ENCODE measurements at places on chromosomes 4 and X.
A peak's percentile ranks its signal among the peaks of the same experiment; 100 is the strongest.

DNA sequence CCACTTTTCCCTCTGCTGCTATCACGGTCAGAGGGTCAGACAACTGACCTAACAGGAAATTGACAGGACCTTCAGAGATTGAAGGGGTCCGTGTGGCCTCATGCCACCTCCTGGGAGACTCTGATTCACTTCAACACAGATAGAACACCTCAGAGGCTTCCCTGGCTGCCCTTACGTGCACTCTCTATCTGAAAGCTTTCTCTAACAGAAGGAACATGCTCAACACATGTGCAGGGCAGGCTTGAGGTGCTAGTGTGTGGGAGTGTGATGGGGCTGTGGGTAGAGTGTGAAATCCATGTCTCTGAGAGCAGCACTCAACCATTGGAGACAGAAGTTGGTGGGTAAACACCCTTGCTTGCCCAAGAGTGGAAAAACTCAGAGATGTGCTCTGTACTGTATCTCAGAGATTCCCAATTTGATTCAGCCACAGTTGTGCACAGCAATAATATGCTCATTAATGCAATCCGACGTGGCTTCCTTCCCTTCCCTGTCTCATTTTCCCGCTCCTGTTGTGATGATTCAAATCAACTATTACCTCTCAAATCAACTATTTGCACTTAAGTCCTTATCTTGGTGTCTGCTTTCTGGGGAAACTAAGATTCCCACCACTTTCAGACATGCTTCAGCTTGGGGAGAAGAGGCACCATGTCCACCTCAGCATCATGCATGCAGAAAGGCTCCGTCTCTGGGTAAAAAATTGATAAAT, 62.0 kb upstream of the MAGEB2 start:
- DNase-seq, result no peak

DNA sequence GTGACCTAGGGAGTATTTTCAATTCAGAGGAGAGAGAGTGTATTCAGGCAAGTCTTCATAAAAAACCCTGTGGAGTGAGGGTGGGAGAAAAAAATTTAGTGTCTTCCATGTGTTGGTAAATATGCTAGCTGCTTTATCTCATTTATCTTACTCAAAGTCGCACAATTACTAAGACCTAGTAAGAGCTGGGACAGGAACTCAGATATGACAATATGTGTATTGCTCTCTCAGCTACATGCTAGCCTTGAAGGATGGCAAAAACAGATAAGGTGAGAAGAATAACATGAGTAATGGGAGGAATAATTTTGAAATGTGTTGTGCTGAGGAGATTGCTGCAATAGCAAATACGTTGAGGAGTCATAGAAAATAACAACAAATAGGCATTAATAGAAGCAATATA, 458.6 kb downstream of the SH2D1A start:
- DNase-seq, result no peak

DNA sequence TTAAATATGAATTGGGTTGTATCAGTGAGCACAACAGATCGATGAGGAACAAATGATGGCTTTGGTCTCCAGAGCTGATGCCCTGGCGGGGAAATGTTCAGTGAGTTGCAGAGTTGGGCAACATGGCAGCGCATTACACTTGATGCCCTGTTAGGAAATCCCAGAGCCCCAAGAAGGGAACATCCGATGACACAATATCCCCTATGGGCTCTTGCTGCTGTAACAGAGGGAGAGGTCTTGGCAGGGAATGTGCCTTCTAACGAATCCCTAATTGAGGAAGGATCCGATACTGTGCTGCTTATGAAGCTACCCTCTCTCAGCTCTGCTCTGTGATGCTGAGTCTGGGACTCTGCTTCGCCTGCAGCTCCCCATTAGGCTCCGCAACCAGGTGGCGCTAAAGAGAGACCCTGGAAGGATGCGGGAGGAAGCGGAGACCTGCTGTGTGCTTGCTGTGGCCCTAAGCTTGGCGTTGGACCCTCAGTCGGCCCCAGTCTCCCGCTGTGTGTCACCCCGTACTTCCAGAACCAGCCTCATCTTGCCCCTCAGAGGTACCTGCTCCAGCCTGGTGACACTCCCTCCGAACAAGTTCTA, 38.9 kb downstream of the PDHA1 start:
- DNase-seq, result peak; percentile 41

DNA sequence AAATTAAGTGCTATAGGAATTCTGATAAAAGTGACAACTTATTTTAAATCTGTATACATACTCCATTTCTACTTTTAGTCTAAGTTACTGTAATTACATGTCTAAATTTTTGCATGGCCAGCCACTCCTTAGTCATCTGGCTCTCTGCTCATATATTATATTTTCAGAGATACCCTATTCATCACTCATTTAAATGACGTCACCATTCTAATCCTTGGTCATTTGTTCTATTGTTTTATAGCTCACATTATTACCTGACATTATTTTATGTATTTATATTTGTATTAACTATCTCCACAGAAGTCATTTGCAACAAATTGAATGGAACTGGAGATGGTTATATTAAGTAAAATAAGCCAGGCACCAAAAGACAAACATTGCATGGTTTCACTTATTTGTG, 179.6 kb upstream of the CXorf51A start:
- no peak for DNase-seq

DNA sequence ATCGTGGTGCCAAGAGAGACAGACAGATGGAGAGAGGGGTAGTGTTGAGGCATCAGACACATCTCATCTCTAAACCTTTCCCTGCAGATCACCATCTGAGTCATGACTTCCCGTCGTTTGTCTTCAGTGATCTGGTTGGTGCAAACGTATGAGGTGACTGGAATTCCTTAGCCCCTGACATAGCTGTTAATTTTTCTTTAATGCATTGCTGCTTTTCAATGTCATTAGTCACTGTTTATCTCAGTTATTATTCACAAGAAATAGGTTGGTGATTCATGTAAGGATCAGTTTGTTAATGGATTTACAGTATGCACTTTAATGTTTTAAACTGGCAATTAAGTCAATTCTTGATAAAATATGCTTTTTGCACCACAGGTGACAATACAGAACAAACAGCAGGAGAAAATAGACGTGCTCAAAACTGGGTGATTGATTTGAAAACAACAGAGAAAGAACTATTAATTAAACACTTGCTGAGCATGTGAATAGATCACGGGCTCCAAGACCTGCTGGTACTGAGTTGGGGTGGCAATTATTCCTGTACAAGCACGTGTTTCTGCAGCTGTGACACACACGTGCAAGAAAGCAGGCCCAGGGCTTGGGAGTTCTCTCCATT, 1.3 kb upstream of the TMEM154 start:
- DNase-seq, result no peak

DNA sequence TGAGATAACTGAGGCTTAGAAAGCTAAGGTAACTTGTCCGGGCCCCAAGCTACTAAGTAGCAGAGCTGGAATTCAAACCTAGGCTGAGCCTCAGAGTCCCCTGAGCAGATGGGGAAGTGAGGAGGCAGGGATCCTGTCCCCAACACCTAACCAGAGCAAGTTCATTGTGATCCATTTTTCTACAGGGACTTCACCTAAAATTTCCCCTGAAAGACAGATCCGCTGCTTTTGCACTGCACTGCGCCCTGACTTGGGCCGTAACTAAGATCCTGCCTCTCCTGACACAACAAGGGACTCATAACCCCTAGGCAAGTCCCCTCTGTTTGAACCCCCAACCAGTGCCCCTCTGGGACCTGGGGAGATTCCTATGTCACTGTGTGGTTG, 25.6 kb upstream of the MTM1 start:
- no peak for DNase-seq

- no peak for DNase-seq
These were observed 279.0 kb downstream of the SPRY1 start for GRCh38 chr4:123675567-123675966.

- no peak for DNase-seq
These were observed 387.5 kb downstream of the PDGFC start for GRCh38 chr4:156584100-156584499.

- DNase-seq, result no peak
These were observed 28.9 kb upstream of the MID1 start for GRCh38 chrX:10649265-10649664.

- no peak for DNase-seq
These were observed 48.7 kb downstream of the DDX60 start for GRCh38 chr4:168269896-168270295.

DNA sequence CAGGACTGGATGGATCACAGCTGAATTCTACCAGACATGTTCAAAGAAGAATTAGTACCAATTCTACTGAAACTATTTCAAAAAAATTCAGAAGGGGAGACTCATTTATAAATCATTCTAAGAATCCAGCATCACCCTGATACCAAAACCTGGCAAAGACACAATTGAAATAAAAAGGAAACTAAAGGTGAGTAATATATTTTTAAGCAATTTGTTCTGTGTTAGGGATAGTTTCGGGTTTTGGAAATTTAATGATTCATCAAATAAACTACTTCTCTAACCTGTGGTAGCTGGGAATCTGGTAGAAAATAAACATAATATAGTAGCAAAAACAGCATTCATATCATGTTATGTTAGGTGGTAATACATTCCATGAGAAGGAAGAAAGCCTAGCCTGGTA, 662.2 kb upstream of the BOD1L1 start:
- DNase-seq, result no peak

- DNase-seq, result no peak
These were observed 60.6 kb downstream of the TNIP2 start for GRCh38 chr4:2695346-2696060.

- DNase-seq, result no peak
These were observed 121.7 kb downstream of the RASGEF1B start for GRCh38 chr4:81350040-81350439.

- no peak for DNase-seq
These were observed 391.0 kb downstream of the SPRY1 start for GRCh38 chr4:123787512-123788080.

DNA sequence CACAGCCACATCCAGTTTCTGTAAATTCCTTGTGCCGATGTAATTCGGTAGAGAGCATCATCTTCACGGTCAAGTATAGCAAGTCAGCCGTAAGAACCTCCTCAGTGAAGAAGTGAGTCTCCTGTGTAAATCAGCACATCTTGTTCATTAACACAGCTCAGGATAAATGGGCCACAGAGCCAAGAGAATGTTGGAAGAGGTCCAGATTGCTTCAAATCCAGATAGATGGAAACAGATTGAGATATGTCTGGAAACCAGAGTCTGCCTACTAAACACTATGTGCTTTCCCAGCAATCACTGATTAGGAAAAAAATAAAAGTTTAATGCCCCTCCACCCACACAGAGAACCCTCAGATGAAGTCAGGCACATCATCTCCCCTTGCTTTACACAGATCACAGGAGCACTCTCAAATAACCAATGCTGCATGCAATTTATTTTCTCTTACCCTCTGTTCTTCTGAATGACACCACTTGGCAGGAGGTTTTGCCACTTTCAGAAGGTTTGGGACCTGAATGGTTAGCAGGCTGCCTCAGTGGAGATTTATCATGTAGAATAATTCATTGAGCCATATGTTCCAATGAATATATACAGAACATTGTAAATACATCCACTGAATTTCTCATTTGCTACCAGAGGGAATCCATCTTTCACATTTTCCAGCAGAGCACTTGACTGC, 357.7 kb downstream of the C4orf33 start:
- DNase-seq, result no peak

DNA sequence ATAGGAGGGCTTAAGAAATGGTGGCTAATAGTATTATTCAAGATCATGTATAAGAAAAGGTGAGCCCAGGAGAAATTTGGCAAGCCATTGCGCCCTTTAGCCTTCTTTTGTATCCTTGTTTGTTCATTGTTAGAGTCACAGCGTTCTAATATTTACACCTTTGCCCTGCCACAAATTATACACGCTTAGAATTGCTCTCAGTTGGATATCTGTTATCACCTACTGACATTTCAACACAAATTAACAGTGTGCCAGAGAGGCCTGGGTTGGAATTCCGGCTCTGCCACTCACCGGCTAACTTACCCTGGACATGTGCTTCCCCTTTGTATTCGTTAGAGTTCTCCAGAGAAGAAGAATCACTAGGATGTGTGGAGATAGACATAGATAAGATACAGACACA, 148.7 kb upstream of the KIT start:
- DNase-seq, result no peak

- DNase-seq, result no peak
These were observed 84.1 kb upstream of the NEIL3 start for GRCh38 chr4:177225605-177226004.

DNA sequence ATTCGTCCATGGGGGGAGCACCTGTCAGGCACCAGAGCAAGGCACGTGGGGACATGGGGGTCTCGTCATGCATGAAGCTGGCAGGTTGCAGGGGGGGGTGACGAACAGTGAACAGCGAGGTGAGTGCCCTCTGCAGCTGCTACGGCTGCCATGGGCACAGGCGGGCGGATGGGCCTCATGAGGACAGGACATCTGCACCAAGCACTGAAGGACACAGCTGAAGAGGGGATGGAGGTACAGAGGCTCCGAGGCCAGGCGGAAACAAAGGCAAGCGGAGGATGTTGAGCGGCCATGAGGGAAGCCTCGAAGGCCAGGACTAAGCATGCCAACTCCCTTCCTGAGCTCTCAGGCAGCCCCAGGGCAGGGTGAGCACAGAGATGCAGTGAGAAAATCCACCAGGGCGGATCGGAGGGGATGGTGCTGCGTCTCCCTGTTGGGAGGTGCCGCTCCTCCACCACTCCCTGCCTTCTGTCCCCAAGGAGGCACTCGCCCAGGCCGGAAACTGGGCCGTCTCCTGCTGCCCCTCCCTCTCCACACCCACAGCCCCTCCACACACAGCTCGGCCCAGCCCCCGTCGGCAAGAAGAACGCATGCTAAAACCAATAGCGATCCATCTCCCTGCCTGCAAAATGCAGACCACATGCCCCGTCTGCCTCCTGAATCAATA, 24.6 kb downstream of the ABLIM2 start:
- DNase-seq, result no peak

- DNase-seq, result no peak
These were observed 468.5 kb downstream of the IQCM start for GRCh38 chr4:149347139-149347538.

DNA sequence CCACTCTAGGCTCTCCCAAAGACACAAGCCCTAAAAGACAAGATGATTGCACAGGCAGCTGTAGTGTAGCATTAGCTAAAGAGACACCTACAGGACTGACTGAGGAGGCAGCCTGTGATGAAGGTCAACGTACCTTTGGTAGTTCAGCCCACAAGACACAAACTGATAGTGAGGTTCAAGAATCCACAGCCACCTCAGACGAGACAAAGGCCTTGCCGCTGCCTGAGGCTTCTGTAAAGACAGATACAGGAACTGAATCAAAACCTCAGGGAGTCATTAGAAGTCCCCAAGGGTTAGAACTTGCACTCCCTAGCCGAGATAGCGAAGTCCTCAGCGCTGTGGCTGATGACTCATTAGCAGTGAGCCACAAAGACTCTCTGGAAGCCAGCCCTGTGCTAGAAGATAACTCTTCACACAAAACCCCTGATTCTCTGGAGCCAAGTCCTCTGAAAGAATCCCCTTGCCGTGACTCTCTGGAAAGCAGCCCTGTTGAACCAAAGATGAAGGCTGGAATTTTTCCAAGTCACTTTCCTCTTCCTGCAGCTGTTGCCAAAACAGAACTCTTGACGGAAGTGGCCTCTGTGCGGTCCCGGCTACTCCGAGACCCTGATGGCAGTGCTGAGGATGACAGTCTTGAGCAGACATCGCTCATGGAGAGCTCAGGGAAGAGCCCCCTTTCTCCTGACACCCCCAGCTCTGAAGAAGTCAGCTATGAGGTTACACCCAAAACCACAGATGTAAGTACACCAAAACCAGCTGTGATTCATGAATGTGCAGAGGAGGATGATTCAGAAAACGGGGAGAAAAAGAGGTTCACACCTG, 306.3 kb downstream of the ANK2 start:
- peak; percentile 36 for DNase-seq

- DNase-seq, result no peak
These were observed 110.5 kb downstream of the KDR start for GRCh38 chr4:55014876-55015275.

GRCh38 chr4:101855239-101855638, 64.7 kb downstream of the BANK1 start:
- no peak for DNase-seq

Data from left hindlimb (tissue), 1 donor.